CD4-positive, alpha-beta T cell treated with Interleukin-1 beta for 1 hour (primary cell): ENCODE measurements at places on chromosomes 11 and 22.

- DNase-seq = no peak
These were observed 138.1 kb downstream of the PGR start for GRCh38 chr11:100991541-100991940.

GRCh38 chr22:32926600-32926999, 125.1 kb downstream of the TIMP3 start:
- no peak for DNase-seq

- DNase-seq = no peak
These were observed 28.9 kb upstream of the TMEM86A start for GRCh38 chr11:18669711-18670110.

DNA sequence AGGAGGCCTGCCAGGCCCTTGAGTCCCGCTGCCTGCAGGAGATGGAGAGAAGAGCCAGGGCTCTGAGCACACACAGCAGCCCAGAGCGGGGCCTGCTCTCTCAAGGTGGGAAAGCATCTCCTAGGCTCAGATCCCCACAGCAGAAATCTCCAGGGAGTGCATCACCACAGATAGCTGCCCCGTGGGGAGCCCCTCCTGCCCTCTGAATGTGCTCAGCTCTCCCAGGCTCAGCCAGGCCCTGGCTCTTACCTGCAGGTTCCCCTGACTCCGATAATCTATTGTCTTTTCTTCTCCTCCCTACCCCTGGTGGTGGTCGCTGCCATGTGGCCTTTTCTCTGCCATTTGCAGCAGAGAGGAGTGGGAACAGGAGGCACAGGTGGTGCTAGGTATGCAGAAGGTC, 49.9 kb downstream of the BTG4 start:
- DNase-seq = no peak

DNA sequence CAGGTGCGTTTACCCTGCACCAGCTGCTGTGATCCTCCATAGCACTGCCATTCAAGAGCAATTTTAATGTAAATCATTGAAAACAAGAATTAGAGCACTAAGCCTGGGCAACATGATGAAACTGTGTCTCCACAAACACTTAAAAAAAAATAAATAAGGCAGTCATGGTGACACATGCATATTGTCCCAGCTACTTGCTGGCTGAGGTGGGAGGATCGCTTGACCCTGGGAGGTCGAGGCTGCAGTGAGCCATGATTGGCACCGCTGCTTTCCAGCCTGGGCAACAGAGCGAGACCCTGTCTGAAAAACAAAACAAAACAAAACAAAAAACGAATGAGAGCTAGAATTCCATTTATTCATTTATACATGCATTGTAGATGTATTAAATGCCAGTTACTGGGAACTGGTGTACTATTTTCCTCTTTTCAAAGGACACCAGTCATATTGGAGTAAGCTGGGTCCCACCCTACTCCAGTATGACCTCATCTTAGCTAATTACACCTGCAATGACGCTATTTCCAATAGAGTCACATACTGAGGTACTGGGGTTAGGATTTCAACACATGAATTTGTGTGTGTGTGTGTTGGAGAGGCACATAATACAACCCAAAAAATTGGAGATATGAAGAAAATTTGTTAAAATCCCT, 101.9 kb downstream of the MICAL2 start:
- no peak for DNase-seq

DNA sequence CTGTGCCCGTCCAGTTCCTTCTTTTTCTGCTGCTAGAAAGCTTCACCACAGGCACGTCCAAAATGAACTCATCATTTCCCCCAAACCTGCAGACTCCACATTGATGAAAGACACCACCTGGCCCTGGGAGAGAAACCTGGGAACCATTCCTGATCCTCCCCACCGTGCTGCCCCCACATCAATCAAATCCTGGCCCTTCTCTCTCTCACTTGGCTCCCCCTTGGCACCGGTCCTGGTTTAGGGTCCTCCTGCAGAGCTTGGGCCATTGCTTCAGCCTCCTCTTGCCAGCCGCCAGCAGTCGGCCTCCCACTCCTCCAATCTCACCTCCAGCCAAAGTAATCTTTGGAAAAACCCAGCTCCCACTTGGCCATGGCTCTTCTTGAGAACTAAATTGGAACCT, 38.5 kb downstream of the RIBC2 start:
- DNase-seq = no peak

DNA sequence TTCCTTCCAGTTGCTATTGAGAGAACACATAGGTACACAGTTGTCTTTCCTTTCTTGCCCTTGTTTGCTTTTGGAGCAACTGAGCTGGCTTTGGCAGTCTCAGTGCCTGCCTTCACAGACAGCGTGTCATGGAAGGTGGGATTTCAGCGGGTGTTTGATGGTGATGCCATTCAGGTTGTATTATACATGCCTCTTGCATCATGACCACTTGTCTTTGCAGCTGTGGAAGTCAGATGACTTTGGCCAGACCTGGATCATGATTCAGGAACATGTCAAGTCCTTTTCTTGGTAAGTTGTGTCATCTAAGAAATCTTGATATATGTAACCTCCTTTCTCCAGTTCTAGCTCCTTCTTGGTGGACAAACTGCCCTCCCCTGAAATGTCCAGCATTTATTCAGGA, 37.1 kb upstream of the SORL1-AS1 start:
- no peak for DNase-seq

GRCh38 chr11:61120706-61121191, 18.5 kb downstream of the CD5 start:
- peak; percentile 76 for DNase-seq

- no peak for DNase-seq
These were observed 66.9 kb downstream of the GAB2 start for GRCh38 chr11:78350646-78351165.

GRCh38 chr11:131668500-131669400, 298.3 kb downstream of the NTM start:
- peak; percentile 12 for DNase-seq

DNA sequence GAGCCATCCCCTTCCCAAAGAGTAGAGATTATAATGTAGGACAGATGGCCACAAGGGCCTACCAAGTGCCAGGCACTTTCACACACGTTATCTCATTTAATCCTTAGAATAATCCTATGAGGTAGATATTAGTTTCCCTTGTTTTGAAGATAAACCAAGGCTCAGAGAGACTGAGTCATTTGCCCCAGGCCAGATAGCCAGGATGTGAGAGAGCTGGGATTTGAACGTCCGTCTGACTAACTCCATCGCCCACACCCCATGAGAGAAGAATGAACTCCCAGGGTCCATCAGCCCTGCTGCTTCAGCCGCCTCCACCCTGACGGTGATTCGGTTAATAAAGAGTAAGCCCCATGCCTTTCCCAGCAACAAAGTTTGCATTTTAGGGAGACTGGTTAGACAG, 10.7 kb downstream of the PRG3 start:
- no peak for DNase-seq
